Hematopoietic multipotent progenitor cell treated with erythropoietin and hydrocortisone succinate and interleukin-3 and kit ligand, for 6 days (in vitro differentiated cells): ENCODE measurements at places on chromosomes 4 and X.

DNA sequence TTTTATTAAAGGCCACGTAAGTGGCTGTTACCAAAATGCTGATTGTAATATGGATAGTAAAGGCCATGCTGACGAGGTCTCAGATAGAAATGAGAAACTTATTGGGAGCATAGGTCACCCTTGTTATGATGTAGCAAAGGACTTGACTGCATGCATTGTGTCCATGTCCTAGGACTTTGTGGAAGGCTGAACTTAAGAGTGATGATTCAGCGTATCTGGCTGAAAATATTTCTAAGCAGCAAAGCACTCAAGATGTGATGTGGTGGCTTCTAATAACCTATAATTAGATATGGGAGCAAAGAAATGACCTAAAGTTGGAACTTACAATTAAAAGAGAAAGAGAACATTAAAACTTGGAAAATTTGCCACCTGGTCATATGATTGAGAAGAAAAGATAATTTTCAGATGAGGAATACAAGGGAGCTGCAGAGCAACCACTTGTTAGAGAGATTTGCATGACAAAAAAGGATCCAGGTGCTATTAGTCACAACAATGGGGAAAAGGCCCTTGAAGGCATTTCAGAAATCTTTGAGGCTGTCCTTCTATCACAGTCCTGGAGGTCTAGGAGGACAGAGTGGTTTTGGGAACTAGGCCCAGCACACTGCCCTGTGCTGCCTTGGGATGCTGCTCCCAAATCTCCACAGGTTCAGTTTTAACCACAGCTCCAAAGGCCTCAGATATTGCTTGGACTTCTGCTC lies 793.7 kb upstream of the LCORL start:
- no peak for DNase-seq

GRCh38 chrX:154313147-154313546 lies 17.6 kb downstream of the TKTL1 start:
- no peak for DNase-seq

GRCh38 chr4:123825596-123826291 lies 429.1 kb downstream of the SPRY1 start:
- DNase-seq: no peak

- DNase-seq: no peak
These were observed 82.2 kb upstream of the VEGFC start for GRCh38 chr4:176874721-176875445.

GRCh38 chr4:41451961-41452360 lies 86.0 kb upstream of the LIMCH1 start:
- DNase-seq: no peak

GRCh38 chr4:22070256-22070655 lies 121.7 kb upstream of the KCNIP4 start:
- DNase-seq: no peak

GRCh38 chrX:37590047-37590446 lies 18.6 kb downstream of the LANCL3 start:
- DNase-seq: no peak

DNA sequence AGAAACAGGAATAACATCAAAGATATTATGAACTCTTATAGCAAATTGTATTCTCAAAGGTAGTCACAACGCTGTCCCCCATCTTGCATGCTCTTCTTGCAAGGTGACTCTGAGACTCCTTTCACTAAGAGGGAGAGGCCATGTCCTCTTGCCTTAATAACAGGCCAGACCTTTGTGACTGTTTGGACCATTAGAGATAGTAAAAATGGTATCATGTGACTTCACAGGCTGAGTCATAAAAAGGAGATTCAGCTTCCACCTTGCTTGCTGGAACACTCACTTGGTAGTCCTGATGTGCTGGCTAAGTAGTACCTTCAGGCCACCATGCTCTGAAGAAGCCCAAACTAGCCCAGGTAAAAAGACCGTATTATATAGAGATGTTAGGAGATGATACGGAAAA lies 143.8 kb downstream of the FBXW7 start:
- peak; percentile 15 for DNase-seq

- no peak for DNase-seq
These were observed 1.4 kb downstream of the PAQR3 start for GRCh38 chr4:78937837-78938236.

GRCh38 chr4:77375866-77376607 lies 219.0 kb downstream of the CCNG2 start:
- DNase-seq: no peak

- peak; percentile 84 for DNase-seq
These were observed 4.7 kb upstream of the S100P start for GRCh38 chr4:6688879-6689505.
